ENCODE measurements at places on chromosomes 7 and 10.

DNA sequence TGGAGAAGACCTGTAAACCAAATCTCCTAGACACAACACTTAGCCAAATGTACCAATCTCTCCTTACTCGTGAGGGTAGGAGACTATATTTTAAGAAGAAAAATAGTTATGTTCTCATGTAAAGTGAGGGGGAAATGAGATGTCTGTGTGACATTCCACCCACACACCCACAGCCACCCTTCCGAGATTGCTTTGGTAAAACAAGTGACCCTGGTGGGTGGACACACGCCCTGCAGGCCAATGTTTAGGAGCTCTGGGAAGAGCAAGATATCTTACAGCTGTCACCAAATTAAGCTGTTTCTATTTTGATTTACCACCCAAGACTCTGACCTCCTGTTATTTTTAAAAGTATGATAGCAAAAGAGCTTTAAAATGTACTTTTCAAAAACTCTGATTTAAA, 147.2 kb upstream of the PFKP start:
- no peak for DNase-seq

DNA sequence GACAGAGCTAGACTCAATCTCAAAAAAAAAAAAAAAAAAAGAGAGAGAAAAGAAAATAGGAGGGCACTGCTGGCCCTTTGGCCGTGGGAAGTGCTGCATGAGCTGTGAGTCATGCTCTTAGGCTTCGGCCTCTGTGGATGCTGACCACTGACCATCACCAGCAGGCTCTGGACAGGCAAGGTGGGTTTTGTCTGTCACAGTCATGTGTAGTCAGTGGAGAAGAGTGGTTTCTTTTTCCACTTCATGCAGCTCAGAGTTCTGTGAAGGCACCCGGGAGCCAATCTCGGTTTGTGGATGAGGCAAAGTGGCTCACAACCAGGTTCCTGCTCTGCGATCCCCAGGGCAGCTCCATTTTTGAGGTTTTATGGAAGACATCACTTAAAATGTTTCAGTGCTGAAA, 58.1 kb downstream of the PRTFDC1 start:
- DNase-seq = peak; percentile 75

DNA sequence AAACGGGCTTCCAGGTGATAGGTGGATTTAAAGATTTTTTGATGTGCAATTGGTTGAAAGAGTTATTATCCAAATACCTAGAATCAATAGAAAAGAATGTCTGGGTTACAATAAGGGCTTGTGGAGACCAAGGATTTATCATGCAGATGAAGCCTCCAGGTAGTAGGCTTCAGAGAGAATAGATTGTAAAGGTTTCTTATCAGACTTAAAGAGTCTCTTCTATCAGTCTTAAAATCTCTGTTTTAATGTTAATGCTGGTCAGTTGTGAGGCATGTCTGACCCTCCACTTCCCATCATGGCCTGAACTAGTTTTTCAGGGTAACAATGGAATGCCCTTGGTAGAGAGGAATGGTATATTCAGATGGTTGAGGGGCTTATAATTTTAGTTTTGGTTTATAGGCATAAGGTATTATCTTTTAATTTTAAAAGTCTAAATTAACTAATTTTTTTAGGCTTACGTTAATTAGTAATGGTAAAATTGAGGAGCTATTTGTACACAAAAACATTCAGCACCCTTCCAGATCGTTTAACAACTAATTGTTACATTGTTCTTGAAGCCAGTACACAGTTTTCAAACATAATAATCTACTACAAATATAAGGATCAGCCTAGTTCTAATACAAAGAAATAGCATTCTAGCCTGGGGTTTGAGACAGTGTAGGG, 704.2 kb upstream of the MBL2 start:
- DNase-seq = no peak

- peak; percentile 79 for DNase-seq
Measured at GRCh38 chr10:119416855-119417254, 125.7 kb downstream of the RGS10 start.

GRCh38 chr7:79936281-79936983, 198.2 kb upstream of the GNAI1 start:
- DNase-seq = no peak

GRCh38 chr7:45400680-45401079, 173.5 kb upstream of the ADCY1 start:
- DNase-seq = no peak

DNA sequence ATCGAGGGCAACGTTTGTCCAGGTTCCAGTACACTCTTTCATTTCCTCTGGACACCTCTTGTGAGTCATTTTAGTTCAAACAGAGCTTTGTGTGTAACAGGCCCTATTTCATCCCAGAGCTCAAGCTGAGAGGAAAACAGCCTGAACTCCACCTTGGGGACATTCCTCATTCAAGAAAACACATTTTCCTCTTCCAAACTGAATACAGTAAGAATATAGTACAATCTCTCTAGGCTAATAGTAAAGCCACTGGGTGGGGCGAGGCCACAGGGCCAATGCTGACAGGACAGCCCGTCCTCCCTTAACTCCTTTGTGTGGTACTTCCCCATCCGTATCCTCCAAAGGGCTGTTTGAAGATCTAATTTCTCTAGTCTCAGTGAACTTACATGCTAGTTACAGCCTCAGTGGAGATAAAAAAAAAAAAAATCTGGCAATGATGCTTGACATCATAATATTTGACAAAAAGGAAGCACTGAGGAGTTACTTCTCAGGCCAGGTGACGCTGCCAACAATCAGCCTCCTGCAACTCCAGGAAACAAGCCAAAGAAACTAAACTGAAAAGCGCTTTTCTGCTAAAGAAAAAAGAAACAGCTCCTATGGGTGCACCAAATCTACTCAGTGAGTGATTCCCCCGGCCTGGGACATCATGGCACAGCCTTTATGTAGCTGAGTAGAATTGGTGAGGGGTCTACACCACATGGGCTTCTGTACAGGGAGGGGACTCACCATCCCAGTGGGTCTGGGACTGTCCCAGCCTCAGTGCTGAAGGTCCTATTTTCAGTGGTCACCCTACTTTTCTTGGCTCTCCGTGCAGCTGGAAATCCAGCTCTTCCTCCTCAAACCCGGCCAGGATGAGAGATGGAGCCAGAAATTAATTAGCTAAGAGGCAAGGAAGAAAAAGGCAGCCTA, 238.2 kb upstream of the NEBL start:
- DNase-seq = peak; percentile 9

DNA sequence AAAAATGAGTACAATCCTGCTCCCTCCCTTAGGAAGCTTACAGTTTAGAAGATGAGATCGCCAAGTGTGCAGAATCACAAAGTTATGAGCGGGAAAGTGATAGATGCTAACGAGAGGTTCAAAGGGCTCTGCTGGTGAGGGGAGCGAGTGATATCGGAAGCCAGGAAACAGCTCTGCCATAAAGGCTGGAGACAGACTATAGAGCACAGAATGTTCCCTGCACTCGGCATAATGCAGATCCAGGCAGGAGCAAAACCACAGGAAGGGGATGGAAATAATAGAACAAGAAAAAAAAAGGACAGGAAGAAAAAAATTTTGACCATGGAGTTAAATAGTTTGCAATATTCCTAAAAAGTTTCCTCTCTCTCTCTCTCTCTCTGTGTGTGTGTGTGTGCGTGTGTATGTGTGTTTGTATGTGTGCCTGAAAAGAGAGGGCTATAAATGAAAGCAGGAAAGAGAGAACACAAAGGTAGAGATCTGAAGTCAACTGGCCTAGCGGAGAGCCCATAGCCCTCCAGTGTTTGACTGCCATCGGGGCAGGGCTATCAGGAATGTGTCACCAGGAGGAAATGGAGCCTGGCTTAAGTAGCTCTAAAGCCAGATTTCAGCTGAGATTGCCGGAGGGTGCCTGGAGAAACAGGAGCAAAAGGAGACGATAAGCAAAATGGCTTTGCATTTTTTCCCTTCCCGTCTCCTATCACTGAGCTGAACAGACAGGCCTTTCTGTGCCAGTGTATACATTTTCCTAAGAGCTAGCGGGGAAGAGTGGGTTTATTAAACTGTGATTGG, 175.8 kb upstream of the LYZL1 start:
- DNase-seq = no peak

- peak; percentile 66 for DNase-seq
Measured at GRCh38 chr7:33039257-33039902, 23.2 kb downstream of the NT5C3A start.

GRCh38 chr7:21671859-21672258, 129.0 kb downstream of the DNAH11 start:
- DNase-seq = no peak

GRCh38 chr7:2791390-2791789, 52.7 kb downstream of the GNA12 start:
- DNase-seq = no peak

DNA sequence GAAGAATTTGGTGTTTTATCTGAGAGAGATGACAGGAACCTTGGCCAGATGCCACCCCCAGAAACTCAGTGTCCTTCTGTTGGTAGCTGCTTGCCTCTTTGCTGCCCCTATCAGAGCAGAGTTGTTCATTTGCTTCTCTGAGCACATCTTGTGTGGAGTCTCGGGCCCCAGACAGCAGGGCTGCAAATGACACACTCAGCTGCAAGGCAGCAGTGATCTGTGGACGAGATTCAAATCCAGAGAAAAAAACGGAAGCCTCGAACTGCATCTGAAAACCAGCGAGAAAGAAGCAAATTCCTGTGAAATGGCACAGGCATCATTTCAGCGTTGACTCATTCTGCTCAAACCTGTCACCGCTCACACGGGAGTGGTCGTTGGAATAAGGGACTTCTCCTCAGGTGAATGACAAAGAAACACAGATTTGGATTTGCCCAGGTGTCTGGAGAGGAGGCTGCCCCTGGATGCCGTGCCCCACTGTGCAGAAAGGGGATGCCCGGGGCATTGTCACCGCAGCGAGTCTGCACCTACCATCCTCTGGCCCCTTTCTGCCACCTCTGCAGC, 144.7 kb downstream of the PFKFB3 start:
- peak; percentile 74 for DNase-seq

- no peak for DNase-seq
Measured at GRCh38 chr10:121974019-121974534, 940 bp downstream of the NSMCE4A start.

GRCh38 chr7:95002775-95003174, 95.4 kb downstream of the PPP1R9A start:
- no peak for DNase-seq

- no peak for DNase-seq
Measured at GRCh38 chr10:74823791-74824183, 2.6 kb upstream of the KAT6B start.

GRCh38 chr7:42071372-42072261, 165.4 kb downstream of the GLI3 start:
- DNase-seq = peak; percentile 88

- no peak for DNase-seq
Measured at GRCh38 chr7:107364787-107365186, 105.1 kb upstream of the GPR22 start.

DNA sequence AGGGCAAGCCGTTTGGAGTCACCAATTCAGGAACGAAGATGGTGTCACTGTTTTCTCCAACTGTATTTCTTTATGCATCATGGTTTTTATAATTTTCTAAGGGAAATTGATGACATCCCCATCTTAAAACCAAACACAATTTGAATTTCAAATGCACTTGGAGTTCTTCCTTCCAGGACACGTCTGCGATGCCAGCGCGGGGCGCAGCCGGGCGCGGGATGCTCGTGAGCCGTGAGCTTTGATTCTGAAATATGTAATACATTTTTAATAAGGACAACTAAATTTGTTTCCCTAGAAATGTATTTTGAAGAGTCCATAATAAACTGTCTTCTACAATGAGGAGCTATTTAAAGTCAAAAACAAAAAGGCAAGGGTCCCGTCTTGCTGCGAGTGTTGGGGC, 492.1 kb downstream of the DNAJB6 start:
- no peak for DNase-seq

DNA sequence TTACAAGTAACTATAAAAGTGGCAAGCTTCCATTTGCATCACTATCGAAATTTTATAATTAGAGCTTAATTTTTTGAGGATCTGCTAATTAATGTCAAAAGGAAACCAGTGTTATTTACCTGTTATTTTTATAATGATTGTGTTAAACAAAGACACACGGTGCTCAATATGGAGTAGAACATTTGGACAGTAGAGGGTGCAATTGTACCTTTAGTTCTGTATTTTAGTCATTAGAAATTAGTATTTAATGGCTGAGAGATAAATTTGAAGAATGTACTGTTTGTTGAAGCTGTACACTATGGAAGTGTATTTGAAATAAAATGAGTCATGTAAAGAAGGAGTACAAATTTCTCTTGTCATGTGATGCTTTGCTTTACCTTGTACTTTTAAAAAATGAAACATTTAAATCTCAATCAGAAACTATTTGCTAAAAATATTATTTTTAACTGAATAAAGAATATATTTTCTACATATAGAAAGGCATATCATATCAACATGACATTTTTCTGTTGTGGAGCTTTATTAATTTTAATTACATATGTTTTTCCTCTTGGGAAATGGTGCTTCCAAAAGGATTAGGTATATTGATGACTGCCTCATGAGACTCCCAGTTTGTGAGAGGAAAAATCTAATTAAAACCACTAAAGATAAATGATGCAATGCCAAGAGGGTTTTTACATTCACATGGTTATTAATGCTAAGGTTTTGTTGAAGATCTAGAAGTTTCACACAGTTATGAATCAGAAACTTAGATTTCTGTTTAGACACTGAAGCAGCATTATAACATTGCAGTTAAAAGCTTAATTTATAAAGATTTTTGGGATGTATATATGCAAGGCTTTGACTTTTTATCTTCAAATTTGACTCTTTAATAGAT, 10.4 kb upstream of the PRKG1 start:
- DNase-seq = peak; percentile 71

DNA sequence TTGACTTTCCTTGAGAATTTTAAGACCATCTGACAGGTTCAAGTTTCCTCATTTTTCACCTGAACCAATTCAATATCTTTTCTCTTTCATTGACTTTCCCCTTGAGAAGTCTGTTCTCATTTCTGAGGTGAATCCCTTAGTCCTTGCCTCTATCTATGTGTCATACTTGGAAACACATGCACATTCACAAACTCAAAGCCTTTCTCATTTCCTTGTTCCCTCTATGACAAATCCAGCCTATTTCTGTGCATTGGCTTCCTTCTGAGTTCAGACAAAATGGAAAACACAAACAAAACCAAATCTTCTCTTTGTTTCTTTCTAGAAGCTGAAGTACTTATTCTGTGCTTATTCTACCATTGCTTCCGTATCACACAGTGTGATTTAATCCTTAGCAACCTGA, 13.8 kb downstream of the PTTG1IP2 start:
- DNase-seq = peak; percentile 43

- DNase-seq = no peak
Measured at GRCh38 chr10:72890086-72890485, 3.5 kb upstream of the OIT3 start.

DNA sequence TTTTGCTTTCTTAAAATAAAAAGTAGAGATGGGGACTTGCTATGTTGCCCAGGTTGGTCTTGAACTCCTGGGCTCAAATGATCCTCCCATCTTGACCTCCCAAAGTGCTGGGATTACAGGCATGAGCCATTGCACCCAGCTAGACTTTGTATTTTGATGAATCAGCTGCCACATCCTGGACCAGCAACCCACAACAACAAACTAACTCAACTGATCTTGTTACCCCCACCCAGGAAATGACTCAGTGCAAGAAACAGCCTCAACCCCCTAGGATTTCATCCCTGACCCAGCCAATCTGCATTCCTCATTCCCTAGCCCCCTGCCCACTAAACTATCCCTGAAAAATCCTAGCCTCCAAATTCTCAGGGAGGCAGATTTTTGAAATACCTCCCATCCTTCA, 123.8 kb downstream of the IPMK start:
- DNase-seq = no peak

All from GM23248 (cell line).